ENCODE measurements at places on chromosomes 3 and 15.
A peak's percentile ranks its signal among the peaks of the same experiment; 100 is the strongest.

DNA sequence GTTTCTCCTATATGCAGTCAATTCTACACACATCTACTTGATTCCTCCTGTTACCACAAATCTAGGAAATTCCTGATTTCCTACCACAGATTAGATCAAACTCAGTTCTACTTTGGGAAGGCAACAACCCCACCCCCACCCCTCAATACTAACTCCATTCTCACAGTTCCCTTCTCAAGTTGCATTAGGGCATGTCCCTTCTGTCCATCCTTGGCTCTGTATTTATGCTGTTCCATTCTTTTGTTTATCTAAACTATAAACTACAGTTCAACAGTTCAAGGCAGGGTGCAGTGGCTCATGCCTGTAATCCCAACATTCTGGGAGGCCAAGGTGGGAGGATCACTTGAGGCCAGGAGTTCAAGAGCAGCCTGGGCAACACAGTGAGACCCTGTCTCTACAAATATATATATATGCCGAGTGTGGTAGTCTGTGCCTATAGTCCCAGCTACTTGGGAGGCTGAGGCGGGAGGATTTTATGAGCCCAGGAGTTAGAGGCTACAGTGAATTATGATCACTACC lies 25.2 kb upstream of the IMPDH2 start:
- DNase-seq = peak; percentile 9

GRCh38 chr15:77791941-77792340 lies 159.2 kb upstream of the LINGO1 start:
- DNase-seq = no peak

DNA sequence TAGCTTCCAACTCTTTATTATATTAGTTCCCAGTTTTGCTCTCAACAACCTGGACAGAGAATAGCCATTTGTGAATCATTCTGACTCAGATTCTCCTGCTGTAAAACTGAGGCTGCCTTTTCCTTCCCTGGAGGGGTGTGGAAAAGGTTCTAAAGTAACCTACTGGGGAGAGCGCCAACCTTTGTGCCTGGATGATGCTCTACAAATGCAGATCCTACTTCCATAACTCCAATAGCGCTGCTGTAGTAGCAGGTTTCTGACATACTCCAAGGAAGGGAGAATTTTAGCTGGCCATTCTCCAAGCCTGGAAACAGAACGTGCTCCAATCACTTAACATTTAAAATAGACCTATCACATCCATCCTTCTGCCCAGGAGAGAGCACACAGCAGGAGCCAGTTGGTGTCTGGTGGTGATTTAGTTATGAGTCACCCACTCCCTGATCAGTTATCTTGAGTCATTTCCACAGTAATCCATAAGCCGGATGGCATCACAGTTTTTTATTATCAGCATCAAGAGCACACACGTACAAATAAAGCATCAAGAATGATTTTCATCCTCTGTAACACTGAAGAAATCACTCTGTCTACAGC lies 38.3 kb downstream of the MYH15 start:
- peak; percentile 98 for DNase-seq

GRCh38 chr15:96053031-96053780 lies 277.3 kb upstream of the NR2F2 start:
- DNase-seq = no peak

- DNase-seq = no peak
Measured at GRCh38 chr3:59758672-59759071, 708.8 kb upstream of the CFAP20DC start.

- no peak for DNase-seq
Measured at GRCh38 chr3:13064159-13064868, 8.9 kb downstream of the IQSEC1 start.

GRCh38 chr3:58464866-58465265 lies 27.0 kb upstream of the KCTD6 start:
- DNase-seq = no peak

GRCh38 chr3:189862385-189862998 lies 231.3 kb downstream of the TP63 start:
- no peak for DNase-seq

- peak; percentile 34 for DNase-seq
Measured at GRCh38 chr15:51775967-51776816, 24.8 kb downstream of the TMOD2 start.

- DNase-seq = no peak
Measured at GRCh38 chr3:154559623-154560022, 129.6 kb upstream of the GPR149 start.

DNA sequence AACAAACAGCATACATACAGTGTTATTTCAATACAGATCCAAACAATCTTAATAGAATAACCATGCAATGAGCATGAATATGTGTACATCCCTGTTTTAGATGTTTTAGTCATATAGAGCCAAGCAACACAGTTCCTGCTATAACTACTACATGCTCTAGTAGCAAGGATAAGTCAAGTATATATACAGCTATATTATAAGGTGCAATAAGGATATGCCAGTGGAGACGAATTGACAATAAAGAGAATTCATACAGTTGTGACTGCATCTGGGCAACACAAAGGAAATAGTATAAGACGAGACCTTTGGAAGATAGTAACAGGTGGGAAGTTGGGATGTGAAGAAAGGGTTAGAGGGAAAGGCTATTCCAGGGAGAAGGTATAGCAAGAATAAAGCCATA lies 103.4 kb downstream of the TPRG1 start:
- no peak for DNase-seq

GRCh38 chr3:124759666-124760401 lies 29.6 kb downstream of the UMPS start:
- no peak for DNase-seq

DNA sequence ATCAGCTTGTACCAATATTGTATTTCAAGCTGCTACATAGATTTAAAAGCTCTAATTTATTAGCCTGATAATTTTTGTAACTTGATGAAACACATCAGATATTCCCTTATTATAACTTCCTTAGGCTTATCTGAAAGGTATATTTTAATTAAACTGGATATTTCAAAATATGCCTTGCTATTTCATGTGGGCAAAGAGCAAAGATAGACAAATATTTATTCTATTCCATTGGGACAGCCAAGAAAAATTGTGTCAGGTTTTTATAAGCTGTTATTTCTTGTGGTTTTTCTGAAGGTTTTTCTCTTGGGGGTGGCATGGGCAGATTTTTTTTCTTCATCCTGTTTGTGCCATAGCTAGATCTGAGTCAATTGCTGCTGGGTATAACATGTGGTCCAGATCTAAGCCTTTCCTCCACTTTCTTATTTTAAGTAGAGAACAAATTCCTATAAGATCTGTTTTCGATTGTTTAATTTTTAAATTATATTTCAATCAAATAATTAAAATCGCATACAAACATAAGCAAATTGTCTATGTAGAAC lies 249.5 kb downstream of the NAALADL2 start:
- no peak for DNase-seq

- DNase-seq = no peak
Measured at GRCh38 chr15:89196994-89197393, 24.4 kb downstream of the RLBP1 start.

DNA sequence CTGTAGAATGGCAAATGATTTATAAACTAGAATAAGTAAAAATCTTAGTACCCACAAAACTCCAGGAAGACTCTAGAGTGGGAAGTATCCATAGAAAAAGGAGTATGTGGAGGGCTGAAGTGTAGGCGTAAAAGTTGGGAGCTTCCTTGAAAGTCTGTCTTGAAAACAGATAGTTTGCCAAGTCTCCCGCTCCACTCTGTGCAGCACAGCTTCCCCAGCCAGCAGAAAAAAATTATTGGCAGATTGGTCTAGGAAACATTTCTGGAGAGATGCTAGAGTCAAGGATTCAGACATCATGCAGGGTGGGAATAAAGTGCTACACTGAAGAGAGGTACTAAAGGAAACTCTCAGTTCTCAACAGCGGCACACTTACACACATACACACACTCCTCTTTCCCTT lies 53.4 kb upstream of the CD200R1L start:
- no peak for DNase-seq

Data from HCEC 1CT (cell line).